ENCODE measurements at places on chromosomes 4 and X. TPM values are rescaled to one million over a fixed set of nuclear protein-coding genes. Genes with fewer than 3 reads are reported as not detected.

- DNase-seq, result no peak
These were observed 857.2 kb upstream of the INTU start for GRCh38 chr4:126775485-126776106.

DNA sequence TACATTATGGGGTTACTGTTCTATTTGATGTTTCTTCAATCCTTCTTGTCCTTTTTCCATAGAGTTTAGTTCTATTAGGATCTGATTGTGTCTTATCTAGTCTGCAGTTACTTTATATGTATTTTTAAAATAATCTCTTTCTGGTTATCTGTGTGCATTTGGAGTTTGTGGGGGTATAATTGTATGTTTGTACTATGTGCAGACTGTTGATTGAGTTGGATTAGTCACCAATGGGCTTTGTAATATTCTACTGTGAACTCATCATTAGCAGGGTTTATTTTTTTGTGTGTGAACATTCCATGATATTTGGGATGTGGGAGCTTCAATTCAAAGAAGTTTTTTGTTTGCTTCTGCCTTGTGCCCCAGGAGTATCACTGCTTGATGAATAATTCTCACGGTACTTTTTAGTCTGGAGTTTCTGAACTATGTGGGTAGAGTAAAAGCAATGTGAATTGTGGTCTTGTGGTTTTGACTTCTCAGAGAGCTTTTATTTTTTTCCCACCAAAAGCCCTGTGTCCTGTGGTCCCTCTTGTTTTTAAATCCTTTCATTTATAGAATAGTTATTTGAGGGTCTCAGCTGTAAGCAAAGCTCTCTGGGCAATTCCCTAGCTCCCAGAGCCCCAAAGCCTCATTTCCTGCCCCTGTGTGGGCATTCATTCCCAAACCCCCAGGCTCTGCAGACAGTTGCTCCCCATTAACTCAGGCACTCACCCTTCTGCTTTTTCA lies 127.8 kb downstream of the PHKA2 start:
- DNase-seq, result no peak

DNA sequence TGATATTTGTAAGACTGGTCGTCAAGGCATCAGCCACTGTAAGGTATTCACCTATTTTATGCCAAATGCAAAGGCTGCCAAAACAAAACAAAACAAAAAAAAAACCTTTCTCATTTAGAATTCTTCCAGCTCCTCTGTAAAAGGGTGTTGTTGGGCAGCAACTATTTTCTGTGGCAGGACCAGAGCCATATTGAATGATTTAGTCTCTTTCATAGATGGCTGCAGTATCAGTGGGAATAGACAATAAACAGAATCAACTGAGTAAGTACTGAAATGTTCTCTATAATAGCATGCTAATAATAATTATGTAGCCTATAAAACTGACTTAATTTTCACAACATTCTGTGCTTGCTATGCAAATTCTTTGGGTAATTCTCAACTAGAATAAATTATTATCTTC lies 389.7 kb upstream of the PABPC4L start:
- DNase-seq, result no peak

DNA sequence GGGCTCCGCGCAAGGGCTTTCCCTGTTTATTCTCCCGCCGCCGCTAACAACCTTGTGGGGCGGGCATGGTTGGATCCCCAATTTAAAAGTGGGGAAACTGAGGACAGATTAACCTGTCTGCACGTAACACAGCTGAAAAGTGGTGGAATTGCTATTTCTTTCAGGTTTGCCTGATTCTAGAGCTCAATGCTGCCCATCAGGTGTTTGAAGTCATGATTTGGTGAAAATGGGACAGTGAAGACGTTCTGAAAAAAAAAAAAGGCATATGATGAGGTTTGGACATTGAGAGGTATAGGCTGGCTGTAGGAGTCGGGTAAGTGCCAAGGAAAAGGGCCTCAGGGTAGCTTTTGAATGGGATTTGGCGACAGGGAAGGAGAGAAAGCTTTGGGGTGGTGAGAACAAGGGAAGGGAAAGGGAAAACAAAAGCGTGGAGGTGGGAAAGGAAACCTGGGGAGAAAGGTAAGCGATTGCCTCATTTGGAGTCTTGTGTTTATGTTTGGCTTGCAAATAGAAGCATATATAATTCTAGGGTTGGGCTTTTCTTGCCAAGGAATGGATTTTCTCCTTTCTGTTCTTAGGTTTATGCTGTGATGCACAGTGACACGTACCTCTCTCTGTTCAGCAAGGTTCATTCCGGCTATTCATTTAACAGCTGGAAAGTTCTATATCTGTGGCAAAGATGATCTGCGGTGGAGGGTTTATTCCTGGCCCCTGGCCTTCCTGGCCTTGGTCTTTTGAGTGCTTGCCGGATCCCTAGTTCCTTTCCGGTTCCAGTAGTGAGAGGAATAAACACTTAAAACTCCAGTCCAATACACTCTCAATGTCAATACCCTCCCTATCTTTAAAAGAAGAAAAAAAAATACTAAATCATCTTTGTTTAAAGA lies 2.4 kb upstream of the STIM2 start:
- DNase-seq, result no peak

- peak; percentile 0 for DNase-seq
These were observed 107.8 kb upstream of the FMR1 start for GRCh38 chrX:147803948-147804347.

DNA sequence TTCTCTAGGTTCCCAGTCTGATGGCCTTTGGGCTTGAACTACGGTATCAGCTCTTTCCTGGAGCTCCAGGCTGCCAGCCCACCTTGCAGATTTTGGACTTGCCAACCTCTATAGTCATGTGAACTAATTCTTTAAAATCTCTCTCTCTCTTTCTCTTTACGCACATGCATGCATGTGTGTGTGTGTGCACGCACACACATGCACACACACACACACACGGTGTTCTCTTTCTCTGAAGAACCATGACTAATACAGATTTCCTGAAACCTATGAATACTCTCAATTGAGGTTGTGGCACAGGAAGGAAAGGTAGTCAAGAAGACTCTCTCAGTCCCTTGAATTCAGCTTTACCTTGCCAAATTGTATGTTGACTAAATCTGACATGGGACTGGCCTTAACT lies 6.2 kb upstream of the ZCCHC13 start:
- no peak for DNase-seq

DNA sequence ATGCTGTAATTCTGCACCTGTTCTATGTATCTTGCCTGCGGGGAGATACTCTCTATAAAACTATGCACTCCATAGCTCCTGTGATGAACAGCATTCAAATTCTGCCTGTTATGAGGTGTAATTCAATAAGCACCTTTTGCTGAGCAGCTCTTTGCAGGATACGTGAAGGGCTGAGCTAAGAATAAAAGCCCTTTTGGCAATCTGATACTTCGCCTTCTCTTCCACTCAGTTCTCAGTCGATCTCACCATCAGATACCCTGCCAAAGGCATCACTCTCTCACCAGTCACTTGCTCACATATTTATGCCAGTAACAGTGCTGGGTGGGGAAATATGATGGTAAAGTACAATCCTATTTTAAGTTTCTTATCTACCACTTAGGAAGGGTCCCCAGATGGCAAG lies 67.2 kb downstream of the RPS3A start:
- no peak for DNase-seq

DNA sequence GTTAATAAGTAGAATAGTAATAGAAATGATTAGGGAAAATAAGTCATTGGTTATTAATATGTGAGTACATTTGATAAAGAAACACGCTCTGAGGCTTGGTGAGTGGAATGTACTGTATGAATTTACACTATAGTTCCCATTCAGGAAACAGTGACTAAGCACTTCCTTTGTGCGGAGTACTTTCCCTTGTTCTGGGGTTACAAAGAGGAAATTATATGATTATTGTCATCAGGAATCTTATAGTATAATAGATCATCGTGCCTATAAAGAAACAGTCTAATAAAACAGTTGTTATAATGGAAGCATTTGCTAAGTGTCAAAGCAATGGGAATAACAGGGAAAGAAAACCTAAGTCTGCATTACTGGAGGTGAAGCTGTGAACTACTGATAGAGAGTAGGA lies 138.0 kb downstream of the RPA4 start:
- no peak for DNase-seq

L1CAM gene
- 13.3 TPM for polyA plus RNA-seq

PRPS2 gene
- 49.6 TPM for polyA plus RNA-seq

SUPT20HL2 gene
- not detected for polyA plus RNA-seq

CXCL8 gene
- polyA plus RNA-seq, result 4.4 TPM
